Activated naive CD8-positive, alpha-beta T cell treated with anti-CD3 and anti-CD28 coated beads for 36 hours (primary cell): ENCODE measurements at places on chromosomes 4 and X. TPM values are rescaled to one million over a fixed set of nuclear protein-coding genes. Genes with fewer than 3 reads are reported as not detected.

DNA sequence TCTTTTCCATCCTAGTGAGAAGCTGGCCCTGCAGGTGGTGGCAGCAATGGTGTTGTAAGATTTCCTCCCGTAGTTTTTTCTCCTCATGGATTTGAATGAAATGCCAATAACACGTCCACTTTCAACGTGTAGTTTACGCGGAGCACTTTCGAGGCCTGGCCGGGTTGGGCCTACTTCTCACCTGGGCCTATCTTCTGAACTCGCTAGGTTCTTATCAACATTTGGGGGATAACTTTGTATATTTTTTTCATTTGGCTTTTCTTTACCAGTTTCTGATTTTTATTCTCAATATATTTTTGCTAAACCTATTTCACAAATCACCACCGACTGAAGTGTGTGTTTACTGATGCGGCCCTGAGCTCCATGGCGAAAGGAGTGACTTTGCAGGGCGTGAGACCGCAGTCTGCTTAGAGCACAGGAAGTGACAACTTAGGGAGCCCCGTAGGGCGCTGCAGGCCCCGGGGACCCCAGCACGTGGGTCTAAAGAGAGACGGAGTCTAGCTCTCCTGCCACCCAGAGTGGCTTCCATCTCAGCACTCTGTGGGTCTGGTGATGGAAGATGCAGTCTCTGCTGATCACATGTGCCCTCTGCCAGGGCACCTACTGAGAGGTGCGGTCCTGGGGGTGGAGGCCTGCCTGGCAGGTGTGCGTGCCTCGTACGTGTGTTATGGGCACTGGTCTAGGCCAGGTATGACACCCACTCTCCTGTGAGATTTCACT, 29.1 kb downstream of the NELFA start:
- no peak for DNase-seq

DNA sequence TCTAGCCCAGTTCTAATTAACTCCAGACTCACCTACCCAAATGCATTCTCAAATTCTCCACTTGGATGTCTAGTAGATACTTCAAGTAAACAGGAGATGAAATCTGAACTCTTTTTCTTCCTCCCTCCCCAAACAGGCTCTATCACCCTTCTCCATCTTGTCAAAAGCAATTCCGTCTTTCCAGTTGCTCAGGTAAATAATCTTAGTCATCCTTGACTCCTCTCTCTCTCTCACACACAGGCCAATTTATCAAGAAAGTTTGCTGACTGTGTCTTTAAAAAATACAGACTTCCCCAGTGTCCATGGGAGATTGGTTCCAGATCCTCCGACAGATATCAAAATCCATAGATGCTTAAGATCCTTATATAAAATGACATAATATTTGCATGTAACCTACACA, 12.9 kb downstream of the TXK start:
- no peak for DNase-seq

DNA sequence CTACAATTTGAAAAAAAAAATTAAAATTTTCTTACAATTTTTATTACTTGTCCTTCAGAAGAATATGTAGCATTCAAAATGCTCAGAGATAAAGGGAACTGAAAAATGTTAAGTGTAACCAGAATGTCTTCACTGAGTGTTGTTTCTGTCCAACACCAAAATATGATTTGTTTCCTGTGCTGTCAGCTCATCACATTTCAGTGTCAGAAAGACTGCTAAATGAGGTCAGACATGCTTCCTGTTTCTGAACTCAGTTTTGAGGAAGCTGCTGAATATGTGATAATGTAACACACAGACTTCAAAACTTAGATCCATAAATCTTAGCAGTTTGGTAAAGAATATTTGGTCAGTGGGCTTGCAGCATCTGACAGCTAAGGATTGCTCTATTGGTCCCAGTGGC, 1849.7 kb downstream of the PCDH7 start:
- no peak for DNase-seq

DNA sequence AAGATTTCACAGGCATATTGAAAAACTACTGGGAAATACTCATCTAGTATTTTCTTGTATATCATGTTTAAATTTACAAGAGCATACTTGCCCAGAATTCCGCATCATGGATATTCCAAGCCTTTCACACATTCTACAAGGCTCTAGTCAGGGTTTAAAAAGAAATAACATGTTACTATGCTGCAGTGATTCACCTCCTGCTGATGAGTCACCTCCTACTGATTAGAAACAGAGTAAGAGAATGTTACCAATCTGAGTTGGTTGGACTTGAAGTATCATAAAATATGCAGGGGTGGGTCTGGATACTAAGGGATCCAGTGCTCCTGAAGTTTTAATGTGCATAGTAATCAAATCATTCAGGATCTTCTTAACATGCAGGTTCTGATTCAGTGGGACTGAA, 192.0 kb upstream of the ANK2 start:
- no peak for DNase-seq

DNA sequence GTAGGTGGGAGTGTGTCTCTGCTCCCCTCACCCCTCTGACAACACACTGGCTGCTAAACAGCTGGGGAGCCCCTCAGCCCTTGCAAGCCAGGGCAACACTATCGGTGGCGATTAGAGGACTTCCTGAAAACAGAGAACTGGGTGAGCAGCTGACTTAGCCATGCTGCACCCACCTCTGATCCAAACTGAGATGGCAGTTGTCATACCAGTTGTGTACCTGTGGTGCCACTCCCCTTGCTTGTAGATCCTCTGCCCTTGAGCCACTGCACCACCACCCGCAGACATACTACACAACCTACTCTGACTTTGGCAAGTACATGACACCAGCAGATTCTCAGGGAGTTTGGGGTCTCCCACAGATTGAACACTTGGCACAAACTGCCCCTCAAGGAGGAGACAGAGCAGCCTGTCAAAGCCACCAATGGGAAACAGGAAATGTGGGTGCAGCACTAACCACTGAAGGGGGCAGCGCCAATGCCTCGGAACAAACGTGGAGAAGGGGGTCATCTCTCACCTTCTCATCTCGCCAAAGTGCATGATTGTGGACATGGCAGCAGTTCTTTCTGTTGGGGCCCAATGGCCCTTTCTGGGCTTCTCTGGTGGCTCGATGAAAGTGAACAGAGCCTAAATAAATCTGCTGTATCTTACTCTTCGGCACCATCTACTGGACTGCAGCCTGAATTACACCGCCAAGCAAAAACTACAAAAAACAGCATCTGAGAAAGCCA, 119.8 kb downstream of the NEK1 start:
- DNase-seq, result peak; percentile 8

GRCh38 chr4:184734758-184735157, 862 bp upstream of the CENPU start:
- DNase-seq, result no peak

DNA sequence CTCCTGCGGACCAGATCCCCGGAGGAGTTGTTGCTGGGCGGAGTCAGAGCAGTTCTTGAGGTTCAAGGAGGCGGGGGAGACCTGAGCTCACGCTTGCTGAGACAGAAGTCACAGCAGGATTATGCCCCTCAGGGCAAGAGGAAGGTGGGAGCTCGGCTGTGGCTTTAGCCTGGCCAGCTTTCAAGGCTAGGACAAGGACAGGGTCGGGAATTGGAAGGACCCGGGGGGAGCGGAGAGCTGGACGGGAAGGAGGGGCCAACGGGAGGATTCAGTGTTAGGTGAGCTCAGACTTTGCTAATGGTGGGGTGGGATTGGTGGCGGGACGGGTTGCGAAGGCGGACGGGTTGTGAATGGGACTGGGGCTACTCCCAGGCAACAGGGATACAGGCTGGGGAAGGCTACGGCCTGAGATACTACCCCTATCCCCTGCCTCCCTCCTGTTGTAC, at the start of gene RIBC1:
Gene RIBC1, plus strand, starts transcription at position 13 of the 446 bp plus-strand sequence. CDS start 3,404 bp downstream, outside the sequence.
- no peak for DNase-seq

DNA sequence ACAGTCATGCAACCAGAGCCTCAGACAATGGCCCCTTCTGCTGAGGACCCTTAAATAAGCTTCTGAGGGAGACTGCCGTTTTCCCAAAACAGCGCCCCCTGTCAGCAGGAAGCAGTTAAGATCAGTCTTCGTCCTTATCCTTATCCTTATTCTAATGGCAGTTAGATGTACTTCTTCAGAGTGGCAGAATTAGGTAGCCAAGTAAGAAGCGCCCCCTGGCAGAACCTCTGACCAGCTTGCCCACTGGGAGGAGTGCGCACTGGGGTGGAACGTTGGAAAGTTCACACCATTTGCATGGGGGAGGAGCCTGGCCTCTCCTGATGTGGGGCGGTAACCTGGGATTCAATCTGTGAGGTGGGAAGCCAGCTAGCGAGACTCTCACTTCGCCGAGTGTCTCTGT, 133.6 kb upstream of the QRFPR start:
- DNase-seq, result no peak

DNA sequence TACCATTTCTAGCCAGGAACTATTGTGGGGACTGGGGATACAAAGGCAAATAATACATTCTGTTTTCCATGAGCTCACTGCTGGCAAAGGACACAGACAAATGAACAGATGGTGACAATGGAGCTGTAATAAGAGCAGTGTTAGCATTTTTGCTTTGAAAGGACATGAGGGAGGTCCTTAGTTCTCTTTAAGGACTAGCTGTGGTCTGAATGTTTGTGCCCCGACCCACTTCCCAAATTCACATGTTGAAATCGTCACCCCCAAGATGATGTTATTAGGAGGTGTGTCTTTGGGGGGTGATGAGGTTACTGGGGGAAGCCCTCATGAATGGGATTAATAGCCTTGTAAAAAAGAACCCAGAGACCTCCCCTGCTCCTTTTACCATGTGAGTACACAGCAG, 30.3 kb downstream of the CCNG2 start:
- no peak for DNase-seq

DNA sequence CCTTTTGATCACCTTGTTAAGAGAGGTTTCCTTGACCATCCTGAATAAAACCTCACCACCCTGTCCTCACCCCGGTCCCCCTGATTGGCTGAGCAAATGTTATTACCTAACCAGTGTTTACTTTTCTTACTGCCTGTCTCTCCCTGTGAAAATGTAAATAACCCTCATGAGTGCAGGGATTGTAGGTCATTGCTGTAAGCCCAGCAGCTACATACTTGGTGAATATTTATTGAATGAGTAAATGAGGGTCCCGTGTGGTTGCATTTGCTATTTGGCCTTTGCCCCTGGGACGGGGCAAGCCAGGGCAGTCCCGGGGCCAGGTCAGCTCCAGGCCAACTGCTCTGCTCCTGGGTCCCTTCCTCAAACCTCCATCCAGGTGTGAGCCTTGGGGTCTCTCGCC, 55.5 kb upstream of the CLCN4 start:
- DNase-seq, result no peak

- DNase-seq, result no peak
These were observed 429 bp downstream of the NOCT start for GRCh38 chr4:139015948-139016471.

GRCh38 chrX:141176586-141177451, at the start of gene LDOC1:
Gene LDOC1 (minus strand): TSS chrX:141177129. CDS start chrX:141177021, 108 bp downstream.
- peak; percentile 57 for DNase-seq

DNA sequence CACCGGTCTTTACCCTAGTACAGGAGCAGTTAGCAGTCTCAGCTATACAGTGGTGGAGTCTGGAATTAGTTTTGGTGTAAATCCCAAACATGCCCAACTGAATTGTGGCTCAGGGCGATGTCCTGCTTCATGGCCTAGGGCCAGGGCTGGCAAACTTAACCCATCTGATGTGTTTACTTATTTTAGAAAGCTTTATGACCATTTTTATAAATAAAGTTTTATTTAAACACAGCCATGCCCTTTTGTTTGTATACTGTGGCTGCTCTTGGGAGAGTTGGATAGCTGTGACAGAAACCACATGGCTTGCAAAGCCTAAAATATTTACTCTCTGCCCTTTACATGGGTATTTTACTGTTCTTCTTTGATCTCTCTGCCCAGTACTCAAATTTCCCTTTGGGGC, 7.1 kb downstream of the FRMPD4 start:
- no peak for DNase-seq

- DNase-seq, result no peak
These were observed 9.0 kb downstream of the BMP3 start for GRCh38 chr4:81039351-81039972.

- no peak for DNase-seq
These were observed 77.4 kb downstream of the PDGFC start for GRCh38 chr4:156894234-156894633.

DNA sequence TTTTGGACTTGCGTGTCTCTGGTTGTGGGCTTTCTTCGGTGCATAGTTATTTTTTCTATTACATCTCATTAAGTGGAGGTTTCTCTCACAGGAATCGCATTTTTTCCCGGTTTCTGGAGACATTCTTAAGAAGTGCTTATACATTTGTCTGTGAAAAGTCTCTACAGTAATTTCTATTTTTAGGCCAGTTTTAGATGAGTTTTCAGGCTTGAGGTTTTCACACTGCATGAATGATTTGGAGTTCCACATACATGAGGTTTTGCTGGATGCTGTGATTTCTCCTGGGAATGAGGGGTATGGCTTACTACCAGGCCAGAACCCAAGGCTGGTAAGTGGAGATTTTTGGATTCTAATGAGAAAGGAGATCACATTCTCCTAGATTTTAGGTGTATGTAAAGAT, 422.6 kb upstream of the SLIT2 start:
- DNase-seq, result no peak

GRCh38 chr4:40196724-40197281, at the start of gene RHOH:
Gene RHOH (plus strand): TSS chr4:40197031. CDS start chr4:40243387, 46,356 bp downstream.
- DNase-seq, result peak; percentile 82

DNA sequence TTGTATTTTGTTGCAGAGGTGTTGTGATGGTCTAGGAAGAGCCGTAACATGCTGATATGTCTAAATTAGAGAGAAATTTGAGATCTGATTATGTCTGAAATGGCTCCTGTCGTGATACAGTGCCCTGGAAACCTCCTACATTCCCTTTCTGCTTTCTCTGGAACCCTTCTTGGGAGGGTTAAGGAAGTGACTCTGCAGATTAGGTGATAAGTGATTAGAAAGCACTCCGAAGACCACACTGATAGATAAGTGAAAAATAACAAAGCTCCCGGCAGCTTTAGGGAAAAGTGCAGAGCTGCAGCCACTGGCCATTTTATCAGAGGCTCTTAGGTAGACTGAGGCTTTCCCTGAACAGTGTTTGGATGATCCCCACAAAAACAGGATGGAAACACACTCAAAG, 110.6 kb downstream of the MGST2 start:
- no peak for DNase-seq

DNA sequence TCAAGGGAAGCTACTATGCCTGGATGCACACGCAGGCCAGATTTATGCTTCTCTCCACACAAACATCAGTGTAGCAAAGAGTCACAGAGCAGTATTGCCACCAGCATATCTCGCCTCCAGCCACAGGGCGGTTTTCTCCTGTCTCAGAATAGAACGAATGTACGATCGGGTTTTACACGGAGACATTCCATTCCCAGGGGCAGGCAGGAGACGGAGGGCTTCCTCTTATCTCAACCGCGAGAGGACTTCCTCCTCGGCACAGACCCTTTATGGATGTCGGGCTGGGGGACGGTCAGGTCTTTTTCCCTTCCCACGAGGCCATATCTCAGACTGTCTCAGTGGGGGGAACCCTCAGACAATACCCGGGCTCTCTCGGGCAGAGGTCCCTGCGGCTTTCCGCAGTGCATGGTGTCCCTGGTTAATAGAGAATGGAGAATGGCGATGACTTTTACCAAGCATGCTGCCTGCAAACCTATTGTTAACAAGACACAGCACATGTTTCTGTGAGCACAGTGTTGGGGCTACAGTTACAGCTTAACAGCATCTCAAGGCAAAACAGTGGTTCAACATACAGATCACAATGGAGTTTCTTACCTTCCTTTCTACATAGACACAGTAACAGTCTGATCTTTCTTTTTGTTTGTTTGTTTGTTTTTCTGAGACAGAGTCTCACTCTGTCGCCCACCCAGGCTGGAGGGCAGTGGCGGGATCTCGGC, 24.1 kb downstream of the CSF2RA start:
- no peak for DNase-seq

Gene TRIM75
- total RNA-seq, result not detected

Gene F8A3
- total RNA-seq, result 8.8 TPM

Gene PRSS12
- not detected for total RNA-seq

Gene WDFY3
- total RNA-seq, result 0.52 TPM

Gene PRDM8
- 2.3 TPM for total RNA-seq

Gene ADAMTS3
- not detected for total RNA-seq

Gene ITIH6
- not detected for total RNA-seq
